Stimulated activated CD8-positive, alpha-beta memory T cell treated with anti-CD3 and anti-CD28 coated beads, Interleukin-15, amount 100 ng/mL, for 24 hours (primary cell): ENCODE measurements at places on chromosomes 5 and 9.

DNA sequence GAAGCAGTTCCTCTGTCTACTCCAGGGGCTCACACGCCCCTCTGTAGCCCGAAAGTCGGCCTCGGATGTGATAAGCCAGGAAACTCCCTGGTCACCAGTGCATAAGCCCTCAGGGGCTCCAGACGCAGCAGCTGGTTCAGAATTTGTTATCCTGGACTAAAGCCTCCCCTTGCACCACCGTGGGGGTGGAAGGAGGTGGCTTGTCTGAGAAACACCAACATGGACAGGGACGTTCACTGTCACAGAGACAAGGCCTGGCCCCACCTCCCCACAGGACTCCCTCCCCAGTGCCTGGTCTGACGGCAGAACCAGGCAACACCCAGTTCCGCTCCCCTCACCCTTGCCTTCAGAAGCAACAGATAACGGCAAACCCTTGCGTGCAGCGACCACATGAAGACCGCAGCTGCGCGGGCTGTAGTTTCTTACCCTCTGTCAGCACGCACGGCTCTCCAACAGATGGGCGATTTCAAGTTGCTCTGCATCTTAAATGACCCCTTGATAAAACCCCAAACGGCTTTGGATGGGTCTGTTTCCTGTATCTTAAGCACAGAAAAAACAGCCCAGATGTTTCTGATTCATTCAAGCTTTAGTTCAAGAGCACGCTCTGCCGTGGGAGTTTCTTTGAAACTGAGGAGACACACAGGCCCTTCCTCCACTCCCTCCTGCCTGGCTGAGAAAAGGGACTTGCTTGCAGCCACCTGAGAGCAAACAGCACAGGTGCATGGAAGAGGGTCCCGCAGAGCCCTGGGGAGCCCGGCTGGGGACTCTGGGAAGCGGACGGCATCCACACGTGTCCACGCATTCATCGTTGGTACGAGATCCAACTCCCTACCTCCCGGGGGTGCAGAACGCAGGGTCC is 44.7 kb upstream of the NKD2 start:
- no peak for DNase-seq

DNA sequence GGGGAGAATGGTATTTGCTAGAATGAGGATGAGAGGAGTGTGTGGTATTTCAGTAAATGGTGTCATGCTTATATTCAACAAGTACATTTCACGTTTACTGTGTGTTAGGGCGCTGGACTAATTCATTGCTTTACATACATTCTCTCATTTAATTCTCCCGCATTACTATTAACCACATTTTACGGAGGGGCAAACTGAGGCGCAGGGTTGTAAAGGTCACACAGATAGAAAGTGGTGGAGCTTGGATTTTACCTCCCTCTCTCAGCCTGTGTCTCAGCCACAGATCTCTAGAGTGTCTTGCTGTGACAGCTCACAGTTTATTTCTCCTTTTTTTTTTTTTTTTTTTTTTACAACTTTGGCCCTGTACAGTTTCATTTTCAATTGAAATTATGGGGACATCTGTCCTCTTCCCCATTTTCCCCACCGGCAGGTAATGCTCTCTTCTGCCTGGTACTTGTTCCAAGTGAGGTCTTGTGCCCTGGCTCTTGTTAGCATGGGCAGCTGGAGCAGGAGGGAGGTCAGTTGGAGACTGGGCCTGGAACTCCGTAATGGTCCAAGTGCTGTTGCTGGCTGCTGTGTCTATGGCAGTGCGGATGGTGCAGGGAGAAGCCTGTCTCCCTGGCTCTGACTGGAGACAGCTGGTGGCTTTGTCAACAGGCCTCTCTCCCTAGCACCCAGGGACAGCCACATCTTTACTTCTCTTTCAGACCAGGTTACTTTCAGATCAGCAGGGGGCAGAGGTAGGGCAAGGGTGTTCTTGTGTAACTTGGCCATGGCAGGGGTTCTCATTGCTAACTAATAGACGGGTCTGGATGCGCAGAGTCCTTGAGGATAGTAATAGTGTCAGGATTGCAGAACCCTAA is 20.5 kb upstream of the NDST1 start:
- no peak for DNase-seq

DNA sequence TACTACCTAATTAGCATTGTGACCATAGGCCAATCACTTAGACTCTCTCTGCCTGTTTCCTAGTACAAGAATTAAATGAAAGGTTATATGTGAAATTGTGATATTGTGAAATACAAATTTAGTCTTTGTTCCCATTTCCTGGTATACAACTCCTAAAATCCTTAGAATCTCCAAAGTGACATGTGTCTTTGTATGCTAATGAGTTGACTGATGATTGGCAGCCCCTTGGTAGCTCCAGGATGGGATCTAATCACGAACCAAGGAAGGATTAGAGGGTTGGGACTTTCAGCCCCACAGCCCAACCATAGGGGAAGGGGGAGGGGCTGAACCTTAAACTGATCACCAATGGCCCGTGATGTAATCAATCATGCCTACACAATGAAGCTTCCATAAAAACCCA is 31.6 kb downstream of the ATP6V0E1 start:
- no peak for DNase-seq

- no peak for DNase-seq
These were observed 2.7 kb downstream of the TNC start for GRCh38 chr9:115115117-115115880.

DNA sequence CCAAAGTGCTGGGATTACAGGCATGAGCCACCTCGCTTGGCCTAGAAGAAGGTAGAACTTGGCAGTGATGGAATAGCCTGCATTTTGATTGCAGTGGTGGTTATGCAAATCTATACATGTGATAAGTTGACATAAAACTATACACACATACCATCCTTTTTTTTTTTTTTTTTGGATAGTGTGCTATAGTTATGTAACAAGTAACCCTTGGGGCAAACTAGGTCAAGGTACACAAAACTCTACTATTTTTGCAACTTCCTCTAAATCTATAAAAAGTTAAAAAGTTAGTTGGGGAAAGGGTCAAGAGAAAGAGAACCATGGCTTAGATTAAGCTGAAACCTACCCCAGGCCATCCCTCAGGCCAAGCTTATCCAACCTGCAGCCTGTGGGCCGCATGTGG is 11.1 kb downstream of the TRIM14 start:
- DNase-seq = no peak

DNA sequence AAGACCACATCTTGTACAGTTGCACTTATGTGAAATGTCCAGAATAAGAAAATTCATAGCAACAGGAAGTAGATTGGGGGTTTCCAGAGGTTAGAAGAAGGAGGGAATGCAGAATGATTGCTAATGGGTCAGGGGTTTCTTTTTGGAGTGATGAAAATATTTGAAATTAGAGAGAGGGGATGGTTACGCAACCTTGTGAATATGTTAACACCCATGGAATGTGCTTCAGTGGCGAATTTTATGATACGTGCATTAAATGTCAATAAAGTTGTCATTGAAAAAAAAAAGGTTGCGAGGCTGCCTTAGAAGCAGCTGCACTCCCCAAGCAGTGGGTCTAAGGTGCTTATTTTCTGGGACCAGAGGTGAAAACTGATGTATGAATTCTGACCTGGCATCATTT is 64.4 kb upstream of the SUB1 start:
- DNase-seq = no peak

DNA sequence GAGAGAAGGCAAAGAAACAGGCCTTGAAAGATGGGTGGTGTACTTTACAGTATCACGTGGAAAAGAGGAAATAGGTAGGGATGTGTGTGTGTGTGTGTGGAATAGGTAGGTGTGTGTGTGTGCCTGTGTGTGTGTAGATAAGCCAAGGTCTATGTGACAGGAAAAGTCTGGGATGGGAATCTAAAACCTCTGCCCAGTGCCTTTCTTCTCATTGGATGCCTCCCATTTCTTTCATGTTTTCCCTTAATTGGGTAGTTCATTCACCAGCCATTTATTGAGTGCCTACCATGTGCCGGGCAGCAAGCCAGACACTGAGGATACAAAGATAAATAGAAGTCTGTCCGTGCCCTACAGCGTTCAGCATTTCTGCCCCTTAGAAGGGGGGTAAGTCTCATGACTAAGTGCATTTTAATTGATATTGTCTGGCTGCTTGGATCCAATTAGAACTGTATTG is 1.0 kb downstream of the URM1 start:
- no peak for DNase-seq

- no peak for DNase-seq
These were observed 28.4 kb downstream of the CEL start for GRCh38 chr9:133090187-133090586.

GRCh38 chr9:127980060-127980705 is 606 bp downstream of the EEIG1 start:
- no peak for DNase-seq

- DNase-seq = no peak
These were observed 179.3 kb downstream of the C9orf152 start for GRCh38 chr9:110028676-110029075.

DNA sequence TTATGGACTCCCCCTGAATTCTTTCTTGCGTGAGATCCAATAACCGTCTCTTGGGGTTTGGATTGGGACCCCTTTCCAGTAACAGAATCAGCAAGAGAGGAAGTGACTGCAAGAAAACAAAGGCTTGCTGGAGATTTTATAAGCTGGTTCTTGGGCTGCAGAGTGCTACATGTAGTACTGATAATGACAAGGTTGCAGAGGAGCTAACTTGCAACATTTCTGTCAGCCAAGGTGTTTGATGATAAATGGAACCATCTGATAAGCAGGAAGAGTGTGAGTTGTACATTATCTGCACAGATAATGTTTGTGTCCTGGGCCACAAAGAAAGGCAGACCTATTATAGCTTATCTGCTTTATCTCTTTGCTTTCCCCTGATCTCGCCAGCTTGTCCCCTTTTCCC is 37.1 kb downstream of the DNAJB5 start:
- no peak for DNase-seq

- no peak for DNase-seq
These were observed 183.5 kb downstream of the GNA14 start for GRCh38 chr9:77464661-77465060.
